ENCODE measurements at places on chromosomes 2 and 18.

- no peak for DNase-seq
These were observed 334.5 kb upstream of the SKOR2 start for GRCh38 chr18:47585914-47586313.

DNA sequence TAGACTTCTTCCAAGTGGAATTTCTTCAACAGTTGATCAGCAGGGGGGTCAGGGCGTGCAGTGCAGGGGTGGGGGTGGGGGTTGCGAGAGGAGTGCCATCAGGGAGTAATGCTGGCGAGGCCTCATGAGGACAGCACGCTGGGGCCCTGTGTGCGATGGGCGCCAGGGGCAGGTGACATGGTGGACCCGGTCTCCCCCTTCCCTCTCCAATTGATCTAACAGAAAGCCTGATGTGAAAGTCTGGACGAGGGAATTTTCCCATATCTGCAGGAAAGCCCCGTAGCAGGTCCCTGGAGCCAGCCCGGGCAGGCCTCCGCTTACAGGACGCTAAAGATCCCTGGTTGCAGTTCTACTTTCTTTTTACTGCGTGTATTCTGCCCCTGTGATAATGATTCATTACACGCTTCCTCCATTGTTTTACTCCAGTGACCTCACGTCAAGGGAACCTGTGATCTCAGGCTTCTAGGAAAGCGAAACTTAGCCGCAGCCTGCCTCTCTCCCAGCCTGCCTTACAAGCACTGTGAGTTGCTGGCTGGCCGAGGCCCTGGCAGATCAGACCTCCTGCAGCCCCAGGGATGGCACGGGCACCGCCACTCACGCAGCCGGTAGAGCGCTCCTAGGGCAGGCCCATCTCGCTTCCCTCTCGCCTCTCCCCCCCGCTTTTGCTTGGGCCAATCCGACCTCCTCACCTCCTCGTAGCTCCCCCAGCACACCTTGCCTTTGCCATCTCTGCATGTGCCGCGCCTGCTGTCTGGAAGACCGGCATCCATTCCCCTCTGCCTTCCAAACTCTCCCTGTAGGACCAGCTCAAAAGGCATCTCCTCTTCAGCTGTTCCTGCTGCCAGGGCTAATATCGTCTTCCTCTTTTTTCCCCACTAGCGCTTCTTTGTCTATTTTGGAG, 19.2 kb downstream of the NEURL3 start:
- DNase-seq: no peak

DNA sequence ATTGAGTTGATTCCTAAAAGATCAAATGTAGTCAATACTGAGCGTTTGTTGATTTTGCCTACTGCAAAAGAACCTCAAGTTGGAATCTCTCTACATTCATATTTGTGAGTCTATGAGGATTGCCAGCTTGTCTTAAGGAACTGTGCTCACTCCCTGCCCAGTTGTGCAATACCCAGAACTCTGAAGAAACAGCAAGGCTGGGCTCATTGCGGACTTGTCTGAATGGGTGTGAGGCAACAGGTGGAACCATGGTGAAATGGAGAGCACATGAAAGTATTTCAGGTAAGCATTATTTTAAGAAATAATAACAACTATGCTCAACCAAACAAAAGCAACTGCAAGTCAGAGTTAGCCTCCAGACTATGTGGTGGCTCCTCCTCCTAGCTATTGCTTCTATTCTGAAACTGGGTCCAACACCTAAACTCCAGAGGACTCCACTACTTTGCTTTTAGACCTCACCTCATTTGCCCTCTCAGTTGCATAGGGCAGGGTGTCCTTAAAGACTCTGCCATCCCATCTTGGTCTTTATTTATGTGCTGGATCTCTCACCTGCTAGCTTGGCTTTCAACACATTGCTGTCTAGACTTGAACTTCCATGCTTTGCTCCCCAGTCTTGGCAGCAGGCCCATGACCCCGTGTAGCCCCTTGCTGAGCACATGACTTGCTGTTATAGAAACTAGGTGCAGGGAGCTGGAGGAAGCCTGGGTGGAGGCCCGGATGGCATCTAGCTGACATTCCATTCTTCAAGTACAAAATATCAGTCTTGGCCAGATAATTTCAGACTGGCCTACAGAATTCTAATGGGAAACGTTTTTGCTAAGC, 94.8 kb upstream of the ARL5A start:
- DNase-seq: no peak

GRCh38 chr2:64035072-64035942, 16.1 kb upstream of the VPS54 start:
- no peak for DNase-seq

- no peak for DNase-seq
These were observed 34.3 kb upstream of the KCNG2 start for GRCh38 chr18:79763407-79763806.

- DNase-seq: no peak
These were observed 543.0 kb downstream of the PLCL1 start for GRCh38 chr2:198347349-198347748.

DNA sequence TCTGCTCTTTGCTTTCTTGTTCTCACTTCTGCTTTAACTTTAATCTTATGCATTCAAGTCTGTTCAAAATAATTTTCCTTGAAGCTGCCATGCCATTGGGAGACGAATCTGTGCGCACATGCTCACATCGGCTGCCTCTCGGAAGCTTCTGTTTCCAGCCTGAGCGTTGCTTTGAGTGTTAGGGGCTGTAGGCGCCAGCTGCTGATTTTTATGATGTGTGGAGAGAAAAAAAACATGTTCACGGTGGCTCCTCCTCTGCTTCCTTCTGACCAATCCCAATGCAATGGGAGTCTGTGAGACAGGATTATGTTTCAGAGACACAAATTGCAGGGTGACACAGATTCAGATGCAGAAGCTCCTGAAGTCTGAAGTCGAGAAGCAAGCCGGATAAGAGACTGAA, at the start of gene MC4R:
Gene MC4R, minus strand, starts transcription at position 180 of the 400 bp plus-strand sequence. CDS start 426 bp downstream, outside the sequence.
- peak; percentile 89 for DNase-seq

Measured in NCI-H2171 (cell line).